ENCODE measurements at places on chromosomes 6 and 20.

DNA sequence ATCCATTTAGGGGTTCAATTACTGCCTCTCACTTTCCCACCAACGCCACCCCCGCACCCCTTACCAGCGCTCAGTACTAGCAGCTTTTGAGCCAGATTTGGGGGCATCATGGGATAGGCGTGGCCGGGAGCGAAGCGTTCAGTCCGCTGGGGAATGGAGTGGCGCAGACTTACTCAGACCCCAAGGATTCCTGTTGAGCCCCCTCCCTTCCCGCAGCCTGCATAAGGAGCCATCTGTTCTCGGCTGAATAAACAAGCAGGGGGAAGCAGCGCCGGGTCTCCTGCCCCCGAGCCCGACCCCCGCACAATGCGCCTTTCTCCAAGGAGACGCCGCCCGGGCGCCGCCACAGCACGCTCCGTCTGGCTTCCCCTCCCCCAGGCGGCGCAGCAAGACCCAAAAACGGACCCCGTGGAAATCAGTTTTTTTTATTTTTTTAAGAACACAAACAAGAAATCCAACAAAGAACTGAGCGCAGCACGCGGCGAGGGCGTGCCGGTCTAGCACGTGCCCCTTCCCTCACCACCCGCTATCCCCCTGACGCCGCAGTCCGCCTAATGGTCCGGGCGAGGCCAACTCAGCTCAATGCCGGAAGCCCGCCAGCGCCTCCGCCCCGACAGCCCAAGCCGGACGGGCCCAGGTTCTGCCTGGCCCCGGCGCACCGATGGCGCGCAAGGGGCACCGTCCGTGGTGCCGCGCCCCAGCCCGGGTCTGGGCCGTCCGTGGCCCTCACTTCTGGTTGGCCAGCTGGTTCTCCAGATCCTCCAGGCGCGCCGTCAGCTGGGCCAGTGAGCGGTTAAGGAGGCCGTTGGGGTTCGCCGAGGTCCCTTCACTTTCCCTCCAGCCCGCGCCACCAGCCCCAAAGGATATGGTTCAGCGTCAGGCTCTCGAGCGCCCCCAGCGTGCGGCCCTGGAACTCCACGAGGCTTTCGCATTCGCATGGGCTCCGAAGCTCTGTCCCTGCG lies 13.3 kb upstream of the RBPJL start:
- DNase-seq, result peak; percentile 67

DNA sequence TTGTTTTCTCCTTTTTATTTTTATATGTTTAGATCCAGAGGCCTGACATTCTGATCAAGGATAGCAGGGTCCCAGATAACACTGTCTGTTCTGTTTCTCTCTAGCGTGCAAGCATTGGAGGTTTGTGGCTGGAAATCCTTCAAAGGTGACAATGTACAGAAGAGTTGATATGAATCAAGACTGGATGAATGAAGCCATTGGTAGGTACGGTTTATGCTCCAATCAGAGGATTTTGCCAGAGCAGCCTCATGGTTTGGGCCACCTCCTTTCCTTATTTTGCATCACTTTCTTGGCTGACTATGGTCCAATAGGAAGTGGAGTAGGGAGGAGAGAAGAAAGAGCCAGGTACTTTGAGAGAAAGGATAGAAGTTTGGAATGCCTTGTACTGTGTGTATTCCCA lies 484.8 kb upstream of the JAG1 start:
- DNase-seq, result no peak

GRCh38 chr6:138912308-138912707 lies 75.7 kb downstream of the REPS1 start:
- DNase-seq, result no peak

- DNase-seq, result no peak
Observed at GRCh38 chr6:36516559-36516958, 30.7 kb downstream of the STK38 start.

GRCh38 chr6:124703541-124703940 lies 258.7 kb upstream of the RNF217 start:
- no peak for DNase-seq

GRCh38 chr6:7479801-7480266 lies 61.6 kb upstream of the DSP start:
- DNase-seq, result no peak

GRCh38 chr6:95581073-95581472 lies 3.7 kb downstream of the MANEA start:
- no peak for DNase-seq

GRCh38 chr6:41579088-41579610 lies 33.0 kb downstream of the FOXP4 start:
- no peak for DNase-seq

GRCh38 chr6:148837941-148838340 lies 91.1 kb downstream of the UST start:
- no peak for DNase-seq

GRCh38 chr20:31818376-31818908 lies 714 bp upstream of the MYLK2 start:
- no peak for DNase-seq

DNA sequence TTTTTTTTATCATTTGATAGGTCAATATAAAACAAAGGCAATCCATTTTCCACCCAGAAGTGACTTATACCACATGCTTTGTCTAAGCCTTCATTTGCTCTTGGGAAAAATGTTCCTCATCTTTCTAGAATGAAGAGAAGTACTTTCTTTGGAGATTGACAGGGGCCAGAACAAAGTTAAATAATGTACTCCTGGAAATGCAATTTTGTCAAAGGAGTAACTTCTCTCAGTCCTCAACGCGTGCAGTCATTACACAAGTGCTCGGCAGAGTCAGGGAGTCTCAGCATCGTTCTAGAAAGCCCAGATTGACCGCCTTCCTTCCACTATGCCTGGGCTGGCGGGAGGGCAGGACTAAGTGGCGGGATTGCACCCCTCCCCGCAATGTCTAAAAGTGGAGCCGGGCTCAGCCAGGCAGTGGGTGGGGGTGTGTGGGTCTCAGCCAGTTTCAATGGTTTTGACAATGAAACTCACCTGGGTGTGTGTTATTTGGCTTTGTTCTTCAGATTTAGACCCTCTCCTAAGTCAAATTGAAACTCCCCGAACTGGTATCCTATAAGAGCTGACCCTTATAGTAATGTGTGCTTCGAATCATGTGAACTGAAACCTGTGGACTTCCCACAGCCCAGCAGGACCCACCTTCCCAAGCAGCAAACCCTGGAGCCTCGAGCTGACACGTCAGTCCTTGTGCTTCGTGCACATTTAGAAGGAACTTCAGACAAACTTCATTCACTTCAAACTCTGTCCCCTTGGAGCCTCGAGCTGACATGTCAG lies 63.2 kb upstream of the DUSP22 start:
- DNase-seq, result no peak

DNA sequence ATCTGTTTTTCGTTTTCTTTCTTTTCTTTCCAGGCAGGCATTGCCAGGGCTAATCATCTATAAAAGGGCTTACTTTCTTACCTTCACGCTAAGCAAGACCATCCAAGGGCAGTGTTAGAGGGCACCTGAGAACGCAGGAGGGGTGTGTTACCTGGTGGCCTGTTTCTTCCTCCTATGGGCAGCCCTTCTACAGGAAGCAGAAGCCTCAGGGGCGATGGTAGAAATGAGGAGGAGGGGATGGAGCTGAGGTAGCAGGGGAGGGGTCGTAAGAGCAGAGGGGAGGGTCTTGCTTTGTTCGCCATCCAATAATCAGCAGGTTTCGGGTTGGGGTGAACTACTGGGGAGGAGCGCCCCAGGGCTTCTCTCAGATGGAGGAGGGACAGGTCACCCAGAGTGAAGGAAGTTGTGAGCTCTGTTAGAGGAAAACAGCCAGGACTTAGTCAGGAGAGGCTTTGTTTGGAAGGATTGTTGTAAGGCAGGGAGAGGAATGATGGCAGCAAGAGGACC lies 1.5 kb upstream of the CCR6 start:
- DNase-seq, result no peak

GRCh38 chr6:13454286-13455221 lies 32.8 kb downstream of the GFOD1 start:
- peak; percentile 29 for DNase-seq

GRCh38 chr20:63966172-63966943 lies 3.4 kb downstream of the ZNF512B start:
- DNase-seq, result no peak

- DNase-seq, result no peak
Observed at GRCh38 chr6:91681296-91681695, 1094.4 kb upstream of the MAP3K7 start.

DNA sequence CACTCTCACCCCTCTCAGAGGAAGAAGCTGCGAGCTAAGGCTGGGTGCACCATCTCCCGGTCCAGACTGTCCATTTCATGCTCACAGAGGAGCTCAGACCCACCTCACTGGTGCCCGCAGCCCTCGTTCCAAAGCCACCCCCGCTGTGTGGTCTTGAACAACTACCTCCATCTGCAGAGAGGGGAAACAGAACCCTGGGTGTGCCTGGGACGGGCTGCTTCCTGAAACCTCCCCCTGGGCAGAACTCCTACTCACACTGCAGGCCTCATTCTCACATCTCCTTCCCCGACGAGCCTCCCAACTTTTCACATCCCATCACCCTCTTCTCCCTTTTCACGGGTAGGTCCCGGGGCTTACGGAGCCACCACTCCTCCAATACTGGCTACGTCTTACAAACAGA lies 18.1 kb downstream of the PMEPA1 start:
- no peak for DNase-seq

DNA sequence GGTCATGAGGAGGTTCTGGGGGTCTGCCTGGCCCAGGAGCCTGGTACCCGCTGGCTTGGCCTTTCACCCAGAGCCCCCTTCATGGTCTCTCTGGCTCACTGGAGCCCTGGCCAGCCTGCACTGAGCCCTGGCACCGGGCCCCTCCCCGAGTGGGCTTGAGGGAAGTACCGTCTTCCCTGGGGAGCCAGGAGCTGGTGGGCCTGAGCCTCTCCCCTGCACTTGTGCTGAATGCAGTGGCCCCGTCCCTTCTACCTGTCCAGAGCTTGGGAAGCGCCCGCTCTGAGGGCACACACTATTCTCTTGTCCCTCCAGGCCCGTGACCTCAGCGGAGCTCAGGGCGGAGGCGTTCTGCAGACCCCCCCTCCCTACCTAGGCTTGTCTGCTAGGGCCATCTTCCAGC lies 62.2 kb downstream of the TCP11 start:
- DNase-seq, result no peak

DNA sequence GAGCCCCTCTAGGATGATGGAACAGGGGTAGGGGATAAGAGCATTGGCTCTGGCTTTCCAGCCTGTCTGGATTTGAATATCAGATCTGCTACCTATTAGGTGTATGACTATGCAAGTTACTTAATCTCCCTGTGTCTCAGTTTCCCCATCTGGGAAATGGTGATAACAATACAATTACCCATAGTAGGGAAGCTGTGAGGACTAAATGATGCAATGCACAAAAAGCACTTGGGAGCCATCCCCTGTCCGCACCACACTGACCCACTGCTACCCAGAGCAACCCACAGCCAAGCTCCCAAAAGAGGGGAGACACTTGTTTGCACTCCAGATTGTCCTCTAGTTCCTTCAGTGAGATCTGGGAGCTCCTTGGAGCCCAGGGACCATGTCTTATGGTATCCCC lies 30.1 kb downstream of the C6orf132 start:
- DNase-seq, result no peak

- no peak for DNase-seq
Observed at GRCh38 chr6:142292166-142292924, 9.5 kb upstream of the ADGRG6 start.

DNA sequence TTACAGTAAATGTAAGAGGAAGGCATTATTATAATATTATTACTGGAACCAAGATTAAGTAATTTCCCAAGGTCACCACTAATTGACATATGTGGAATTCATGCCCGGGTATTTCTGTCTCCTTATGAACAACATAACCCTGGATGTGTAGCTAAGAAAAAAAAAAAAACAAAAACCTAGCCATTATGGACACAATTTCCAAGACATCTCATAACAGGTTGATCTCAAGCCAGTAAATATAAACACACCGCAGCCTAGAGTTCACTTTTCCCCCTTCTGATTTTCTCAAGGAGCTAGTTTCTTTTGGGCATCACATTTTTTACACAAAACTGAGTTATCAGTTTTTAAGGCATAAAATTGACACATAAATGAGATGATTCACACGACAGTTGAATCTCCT lies 306.5 kb upstream of the RSPO3 start:
- DNase-seq, result no peak

- no peak for DNase-seq
Observed at GRCh38 chr6:89348372-89348771, 4.2 kb downstream of the UBE2J1 start.

- peak; percentile 11 for DNase-seq
Observed at GRCh38 chr20:10004900-10005299, 29.9 kb upstream of the ANKEF1 start.

GRCh38 chr20:49993301-49993751 lies 10.5 kb downstream of the SNAI1 start:
- DNase-seq, result no peak

Data from KG1 (cell line).